Airway epithelial cell (primary cell): ENCODE measurements at places on chromosomes 3 and 15. TPM values are rescaled to one million over a fixed set of nuclear protein-coding genes. Genes with fewer than 3 reads are reported as not detected.

ZPLD1 gene
- 0.28 and 0.56 TPM in 2 replicates for total RNA-seq

HHATL gene
- not detected in 2 replicates for total RNA-seq

FBN1 gene
- total RNA-seq = 2.9 and 3.5 TPM in 2 replicates

ACKR2 gene
- 0.56 and 0.92 TPM in 2 replicates for total RNA-seq

ECT2 gene
- total RNA-seq = 34.0 and 34.8 TPM in 2 replicates
